Sciatic nerve (tissue), 2 donors: ENCODE measurements at places on chromosomes 12 and 14. TPM values are rescaled to one million over a fixed set of nuclear protein-coding genes. Genes with fewer than 3 reads are reported as not detected.

DNA sequence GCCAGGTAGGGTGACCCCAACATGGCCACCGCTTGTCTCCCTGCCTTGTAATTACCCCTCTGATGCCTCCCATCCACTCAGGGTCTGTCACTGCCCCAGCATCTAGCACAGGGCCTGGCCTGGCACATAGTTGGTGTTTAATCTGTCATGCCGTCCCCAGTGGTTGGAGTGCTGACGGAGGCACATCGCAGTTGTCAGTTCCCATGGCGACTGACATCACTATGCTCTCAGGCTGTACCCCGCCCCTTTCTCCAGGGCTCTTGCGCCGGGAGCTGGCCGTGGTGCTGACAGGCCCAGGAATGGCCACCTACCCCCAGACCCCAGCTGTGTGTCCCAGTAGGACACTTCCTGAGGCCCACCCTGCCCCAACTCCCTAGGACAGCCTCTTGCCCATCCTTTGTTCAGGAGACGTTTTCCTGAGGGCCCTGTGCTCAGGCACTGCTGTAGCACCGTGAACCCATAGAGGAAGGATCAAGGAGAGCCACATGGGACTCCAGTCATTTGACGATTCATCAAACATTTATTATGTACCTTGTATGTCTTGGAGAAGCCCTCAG is 23.0 kb downstream of the FAM222A start:
- peak; percentile 57 for DNase-seq

The TAC3 gene
- not detected for total RNA-seq

DNA sequence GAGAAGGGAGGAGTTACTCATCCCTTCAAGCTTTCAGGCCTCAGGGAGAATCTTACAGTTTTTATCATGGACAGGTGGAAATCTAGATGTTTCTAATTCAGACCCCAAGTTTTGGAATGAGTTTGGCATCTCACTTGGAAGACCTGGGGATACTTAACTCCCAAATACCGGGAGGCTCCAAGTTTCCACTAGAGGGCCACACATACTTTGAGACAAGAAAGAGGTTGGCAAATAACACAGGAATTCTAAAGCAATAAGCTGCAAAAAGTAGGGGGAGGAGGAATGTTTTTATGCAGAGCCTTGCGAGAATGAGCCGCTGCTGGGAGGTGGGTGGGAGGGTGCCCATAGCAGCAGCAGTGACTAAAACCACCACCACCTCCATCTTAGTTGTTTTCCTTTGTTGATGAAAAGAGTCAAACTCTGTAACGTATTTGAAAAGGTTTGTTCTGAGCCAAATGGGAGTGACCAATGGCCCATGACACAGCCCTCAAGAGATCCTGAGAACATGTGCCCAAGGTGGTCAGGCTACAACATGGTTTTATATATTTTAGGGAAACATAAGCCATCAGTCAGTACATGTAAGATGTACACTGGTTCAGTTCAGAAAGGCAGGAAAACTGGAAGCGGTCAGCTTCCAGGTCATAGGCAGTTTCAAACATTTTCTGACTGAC is 34.2 kb upstream of the RNASE1 start:
- DNase-seq = no peak

DNA sequence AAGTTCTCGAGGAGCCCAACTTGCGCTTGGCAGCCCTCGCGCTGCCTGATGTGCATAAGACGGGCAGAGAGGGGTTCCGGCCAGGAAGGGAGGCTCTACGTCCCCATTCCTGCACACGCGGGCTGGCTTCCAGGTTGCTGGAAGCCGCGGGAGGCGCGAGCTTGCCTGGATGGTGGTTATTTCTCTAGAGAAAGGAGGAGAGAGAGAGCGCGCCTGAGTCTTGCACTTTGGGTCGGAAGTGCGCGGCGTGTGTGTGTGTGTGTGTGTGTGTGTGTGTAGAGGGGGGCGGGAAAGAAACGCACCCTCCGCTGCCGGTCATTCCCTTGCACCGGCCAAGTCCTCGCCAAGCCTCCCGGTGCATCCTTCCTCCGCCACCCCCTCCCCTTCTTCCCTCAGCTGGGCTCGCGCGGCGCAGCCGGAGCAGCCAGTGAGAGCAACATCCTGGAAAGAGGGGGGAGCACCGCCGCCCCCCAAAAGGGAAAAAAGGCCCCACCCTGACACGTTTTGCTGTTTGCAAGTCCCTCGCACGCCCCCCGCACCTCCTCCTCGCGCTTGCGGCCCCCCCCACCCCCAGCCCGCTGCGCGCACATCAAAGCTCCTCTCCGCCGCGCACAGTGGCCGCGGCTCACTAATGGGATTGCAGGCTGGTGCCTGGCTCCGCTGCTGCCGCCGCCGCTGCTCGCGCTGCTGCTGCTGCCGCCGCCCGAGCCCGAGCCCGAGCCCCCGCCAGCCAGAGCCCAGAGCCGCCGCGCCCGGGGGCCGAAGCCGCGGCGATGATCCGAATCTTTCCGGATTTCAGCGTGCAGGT is 4.4 kb upstream of the NPAS3 start:
- DNase-seq = peak; percentile 53

The GAS2L3 gene
- 232 TPM for total RNA-seq

DNA sequence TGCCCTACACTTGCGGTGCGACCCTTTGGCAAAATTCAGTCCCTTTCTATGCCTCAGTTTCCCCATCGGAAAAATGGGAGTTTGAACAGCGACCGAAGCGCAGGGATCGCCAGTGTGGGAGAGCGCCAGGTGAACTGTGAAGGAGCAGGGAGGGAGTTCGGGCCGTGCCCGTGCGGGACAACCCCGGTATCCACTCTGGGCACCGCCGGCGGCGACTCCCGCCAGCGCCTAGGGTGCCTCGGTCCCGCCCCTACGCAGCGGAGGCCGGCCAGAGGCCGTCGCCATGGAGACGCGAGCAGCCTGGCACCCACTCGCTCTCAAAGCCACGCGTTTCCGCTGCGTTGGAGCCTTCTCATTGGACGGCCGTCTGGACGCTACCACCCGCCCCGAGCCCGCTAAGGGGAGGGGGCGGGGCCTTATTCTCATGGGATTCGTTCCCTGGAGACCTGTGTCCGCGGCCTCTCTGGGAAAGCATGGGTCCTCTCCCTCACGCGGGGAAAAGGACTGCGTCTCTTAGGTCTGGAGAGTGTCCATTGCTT is 729 bp upstream of the MLEC start:
- DNase-seq = peak; percentile 98

GRCh38 chr12:4445156-4446101 is at the start of gene FGF6:
TSS of gene FGF6 (minus strand) at chr12:4445815. CDS start at chr12:4445570, 245 bp downstream.
- no peak for DNase-seq

The AKAP3 gene
- total RNA-seq = 2.4 TPM

- no peak for DNase-seq
Measured at GRCh38 chr12:3611860-3612703, 121.1 kb downstream of the PRMT8 start.

GRCh38 chr12:18430425-18431048 is 169.2 kb downstream of the PIK3C2G start:
- no peak for DNase-seq

- no peak for DNase-seq
Measured at GRCh38 chr12:31412292-31412801, 86.4 kb upstream of the SINHCAF start.

GRCh38 chr12:107442326-107442987 is 243.1 kb upstream of the PWP1 start:
- DNase-seq = no peak

- no peak for DNase-seq
Measured at GRCh38 chr14:92789457-92790089, 4.5 kb upstream of the GOLGA5 start.

DNA sequence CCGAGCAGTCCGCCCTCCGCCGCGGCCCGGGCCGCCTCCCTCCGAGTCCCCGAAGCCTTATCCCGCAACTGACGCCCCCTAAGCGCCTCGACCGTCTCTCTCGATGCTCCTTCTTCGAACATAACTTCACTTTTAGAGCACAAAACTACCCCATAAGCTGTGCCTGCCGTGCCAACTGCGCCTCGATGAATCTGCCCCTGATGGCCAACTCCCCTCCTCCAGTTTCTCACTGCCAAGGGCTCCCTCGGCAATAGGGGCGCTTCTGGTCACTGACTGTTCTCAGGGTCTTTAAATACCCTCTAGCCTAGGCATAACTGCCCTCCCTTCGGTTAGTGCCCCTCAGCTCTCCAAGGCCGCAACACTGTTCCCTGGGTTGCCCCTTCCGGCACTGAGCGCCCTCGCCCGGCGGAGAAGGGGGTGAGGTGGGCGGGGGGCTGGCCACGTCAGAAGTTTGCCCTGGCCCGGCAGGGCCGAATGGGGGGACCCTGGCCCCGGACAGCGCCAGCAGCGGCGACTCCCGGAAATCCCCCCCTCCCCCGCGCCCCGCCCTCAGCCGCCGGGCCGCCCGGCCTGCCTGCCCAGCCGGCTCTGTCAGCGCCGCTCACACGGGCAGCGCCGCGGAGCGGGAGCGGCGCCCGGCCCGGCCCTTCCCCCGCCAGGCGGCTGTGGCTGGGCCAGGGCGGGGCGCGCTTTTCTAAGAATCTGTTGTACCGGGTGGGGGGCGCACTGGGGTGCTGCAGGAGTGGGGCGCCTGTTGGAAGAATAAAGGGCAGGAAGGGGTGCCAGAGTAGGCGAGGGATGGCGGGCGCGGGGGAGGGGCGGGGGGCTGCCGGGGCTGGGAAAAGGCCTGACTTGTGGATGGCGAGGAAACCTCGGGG is 10.6 kb downstream of the RARG start:
- DNase-seq = peak; percentile 88

GRCh38 chr12:10214136-10214894 is 1.6 kb downstream of the GABARAPL1 start:
- DNase-seq = no peak

The PUS1 gene
- total RNA-seq = 16.3 TPM

- DNase-seq = no peak
Measured at GRCh38 chr12:852864-853263, 96.6 kb downstream of the RAD52 start.

The DHRS1 gene
- total RNA-seq = 27.7 TPM

The LBHD2 gene
- total RNA-seq = not detected

DNA sequence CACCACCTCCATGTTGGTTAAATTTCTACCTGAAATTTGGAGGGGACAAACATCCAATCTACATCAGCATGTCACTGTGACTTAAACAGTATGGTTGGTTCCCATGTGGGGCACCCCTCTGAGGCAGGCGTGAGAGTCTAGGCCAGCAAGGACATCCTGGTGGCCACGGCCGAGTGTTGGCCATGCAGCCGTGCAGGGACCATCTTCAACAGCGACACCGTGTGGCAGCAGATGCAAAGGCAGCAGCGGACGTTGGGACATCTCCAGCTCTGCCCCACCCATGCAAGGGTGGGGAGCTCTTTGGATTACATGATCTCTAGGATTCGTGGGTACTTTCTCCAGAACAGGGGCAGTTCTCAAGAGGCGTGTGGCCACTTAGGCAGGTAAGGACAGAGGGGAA is 49.8 kb downstream of the NOC4L start:
- DNase-seq = no peak

The NINJ2 gene
- total RNA-seq = 6.2 TPM

DNA sequence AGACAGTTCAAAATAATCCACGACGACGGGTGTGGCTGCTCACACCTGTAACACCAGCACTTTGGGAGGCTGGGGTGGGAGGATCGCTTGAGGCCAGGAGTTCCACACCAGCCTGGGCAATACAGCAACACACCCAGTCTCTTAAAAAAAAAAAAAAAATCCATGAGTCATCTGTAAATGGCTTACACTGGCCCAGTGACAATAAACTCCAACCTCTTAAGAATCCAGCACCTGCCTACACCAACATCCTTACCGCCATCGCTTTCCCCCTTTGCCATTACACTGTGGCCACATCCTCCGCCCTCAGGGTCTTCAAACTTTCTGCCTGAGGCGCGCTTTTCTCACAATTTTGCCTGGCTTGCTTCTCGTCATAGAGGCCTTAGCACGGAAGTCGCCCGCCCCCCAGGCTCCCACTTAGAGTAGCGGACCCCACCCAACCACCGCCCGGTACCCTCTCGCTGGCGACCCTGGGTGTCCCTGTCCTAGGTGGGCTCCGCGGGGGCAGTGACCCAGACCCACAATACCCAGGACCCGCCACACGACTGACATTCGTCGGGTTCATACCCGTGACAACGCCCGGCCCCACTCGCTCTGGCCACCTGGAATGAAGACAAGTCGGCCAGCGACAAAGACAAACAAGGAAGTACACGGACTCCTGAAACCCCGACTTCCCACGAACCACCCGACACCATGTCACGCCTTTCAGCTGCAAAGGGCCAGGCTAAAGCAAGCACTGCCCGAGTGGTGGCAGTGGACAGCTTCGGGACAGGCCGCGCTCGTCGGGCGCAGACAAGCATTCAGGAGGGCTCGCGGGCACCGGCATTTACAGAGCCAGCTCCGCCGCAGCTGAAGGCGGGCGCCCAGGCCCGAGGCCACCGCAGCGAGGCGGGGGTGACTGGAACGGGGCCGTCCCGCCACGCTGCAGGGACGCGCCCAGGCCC is 636 bp downstream of the GOLGA3 start:
- DNase-seq = peak; percentile 65

DNA sequence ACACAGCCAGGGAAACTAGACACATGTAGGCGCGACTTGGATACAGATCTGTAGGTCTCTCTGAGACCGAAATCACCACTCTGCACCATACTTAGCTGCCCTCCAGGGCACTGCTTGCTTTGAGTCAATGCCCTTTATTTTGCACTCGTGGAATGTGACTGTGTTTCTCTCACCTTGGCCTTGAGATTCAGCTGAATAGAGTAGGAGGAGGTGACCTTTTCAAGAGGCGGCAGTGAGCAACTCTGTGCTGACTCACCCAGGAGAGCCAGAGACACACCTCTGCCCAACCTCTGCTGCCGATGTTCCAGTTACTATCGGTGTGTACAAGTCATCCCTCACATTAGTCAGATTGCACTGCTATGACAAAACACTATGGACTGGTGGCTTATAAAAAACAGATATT is 583.4 kb downstream of the VRK1 start:
- DNase-seq = no peak

GRCh38 chr12:124403273-124403672 is 108.4 kb downstream of the RFLNA start:
- peak; percentile 85 for DNase-seq

GRCh38 chr12:67765776-67766766 is 117.5 kb downstream of the DYRK2 start:
- DNase-seq = no peak

DNA sequence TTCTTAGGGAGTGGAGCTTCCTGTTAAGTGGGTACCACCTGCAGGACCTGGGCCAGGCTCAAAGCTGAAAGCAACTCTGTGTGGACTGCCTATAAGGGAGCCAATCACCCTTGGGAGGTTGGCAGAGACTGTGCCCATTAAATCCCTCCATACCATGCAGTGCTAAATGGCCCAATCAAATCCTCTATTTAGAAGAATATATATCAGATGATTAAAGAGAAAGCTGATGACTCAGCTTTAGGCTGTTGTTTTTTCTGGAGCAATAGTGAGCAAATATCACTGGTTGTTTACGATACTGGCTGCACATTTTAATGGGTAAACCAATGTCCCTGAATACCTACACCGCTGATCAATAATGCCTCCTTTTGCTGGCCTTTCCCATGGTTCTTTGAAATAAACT is 101.3 kb downstream of the TMX1 start:
- DNase-seq = no peak

The PZP gene
- 0.80 TPM for total RNA-seq
